CMK (cell line): ENCODE measurements at places on chromosomes 13 and 19.

GRCh38 chr13:51881296-51881695 lies 19.5 kb downstream of the CCDC70 start:
- DNase-seq, result no peak

DNA sequence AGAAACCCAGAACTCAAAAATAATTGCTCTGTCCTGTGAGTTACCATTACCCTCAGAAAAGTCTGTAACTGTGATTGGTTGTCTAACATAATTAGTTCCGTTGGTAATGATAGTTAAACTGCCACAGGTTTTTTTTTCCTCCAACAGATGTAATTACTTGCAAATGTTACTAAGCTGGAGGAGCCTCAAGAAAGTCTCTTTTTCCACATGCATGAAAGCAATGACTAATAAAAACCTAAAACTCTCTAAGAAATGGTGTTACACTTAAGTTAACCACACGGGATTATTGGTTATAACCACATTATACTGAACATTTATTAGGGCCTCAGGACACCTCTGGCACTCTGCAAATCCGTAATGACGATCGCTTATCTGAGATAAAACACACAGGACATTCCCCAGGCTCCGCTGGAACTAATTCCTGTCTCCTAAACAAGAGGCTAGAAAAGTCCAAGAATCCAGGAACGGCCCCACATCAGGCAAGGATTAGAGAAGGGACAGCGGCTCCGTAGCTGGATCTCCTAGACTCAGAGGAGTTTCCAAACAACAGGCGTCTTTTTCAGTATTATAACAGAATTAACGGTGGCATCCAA lies 753 bp downstream of the ZNF235 start:
- no peak for DNase-seq

GRCh38 chr13:66341635-66342377 lies 888.3 kb downstream of the PCDH9 start:
- no peak for DNase-seq

DNA sequence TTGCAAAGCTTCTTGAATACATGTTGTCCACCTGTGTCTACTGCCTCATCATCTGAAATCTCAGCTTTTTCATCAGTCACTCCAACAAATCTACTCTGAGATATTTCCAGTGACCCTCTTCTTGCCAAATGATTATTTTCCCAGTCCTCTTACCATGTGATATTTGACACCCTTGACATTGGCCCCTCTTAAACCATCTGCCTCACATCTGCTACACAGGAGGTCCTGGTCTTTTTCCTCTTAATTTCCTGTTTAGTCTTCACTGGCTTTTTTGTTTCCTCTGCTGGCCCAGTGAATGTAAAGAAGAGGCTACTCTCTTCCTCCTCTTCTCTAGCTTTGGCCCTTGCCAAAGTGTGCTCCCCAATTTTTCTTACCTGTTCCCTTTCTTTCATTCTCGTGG lies 218.7 kb downstream of the DNAJC15 start:
- no peak for DNase-seq

DNA sequence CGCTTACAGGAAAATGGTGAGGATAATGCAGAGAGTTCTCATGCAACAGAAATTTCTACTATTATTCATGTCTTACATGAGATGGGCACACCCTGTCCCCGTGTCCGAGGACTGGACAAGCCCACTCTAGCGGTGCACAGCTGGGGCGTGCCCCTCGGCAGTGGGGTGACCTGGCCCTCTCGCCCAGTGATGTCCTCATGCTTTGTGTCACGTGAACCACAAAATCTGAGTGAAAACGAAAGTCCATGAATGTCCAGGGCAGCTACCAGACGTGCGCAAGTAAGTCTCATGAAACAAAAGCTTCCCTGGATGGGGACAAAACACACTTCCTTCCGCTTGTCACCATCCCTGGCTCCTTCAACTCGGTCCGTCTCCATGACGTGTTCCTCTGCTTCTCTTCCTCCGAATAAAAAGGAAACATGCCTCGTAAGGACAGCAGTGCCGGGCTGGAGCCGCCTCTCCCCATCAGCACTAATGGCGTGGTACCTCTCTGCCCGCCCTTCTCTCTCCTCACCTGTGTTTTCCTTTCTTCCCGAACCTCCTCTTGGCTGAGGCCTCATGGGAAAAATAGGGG lies 45.6 kb downstream of the ANKRD10 start:
- DNase-seq, result no peak
